Activated T-helper 17 cell treated with anti-CD3 and anti-CD28 coated beads, Interleukin-2, amount 50 U/mL, for 72 hours (primary cell): ENCODE measurements at places on chromosomes 2 and 18. TPM values are rescaled to one million over a fixed set of nuclear protein-coding genes. Genes with fewer than 3 reads are reported as not detected.

KLHL30 gene
- not detected for total RNA-seq

DNA sequence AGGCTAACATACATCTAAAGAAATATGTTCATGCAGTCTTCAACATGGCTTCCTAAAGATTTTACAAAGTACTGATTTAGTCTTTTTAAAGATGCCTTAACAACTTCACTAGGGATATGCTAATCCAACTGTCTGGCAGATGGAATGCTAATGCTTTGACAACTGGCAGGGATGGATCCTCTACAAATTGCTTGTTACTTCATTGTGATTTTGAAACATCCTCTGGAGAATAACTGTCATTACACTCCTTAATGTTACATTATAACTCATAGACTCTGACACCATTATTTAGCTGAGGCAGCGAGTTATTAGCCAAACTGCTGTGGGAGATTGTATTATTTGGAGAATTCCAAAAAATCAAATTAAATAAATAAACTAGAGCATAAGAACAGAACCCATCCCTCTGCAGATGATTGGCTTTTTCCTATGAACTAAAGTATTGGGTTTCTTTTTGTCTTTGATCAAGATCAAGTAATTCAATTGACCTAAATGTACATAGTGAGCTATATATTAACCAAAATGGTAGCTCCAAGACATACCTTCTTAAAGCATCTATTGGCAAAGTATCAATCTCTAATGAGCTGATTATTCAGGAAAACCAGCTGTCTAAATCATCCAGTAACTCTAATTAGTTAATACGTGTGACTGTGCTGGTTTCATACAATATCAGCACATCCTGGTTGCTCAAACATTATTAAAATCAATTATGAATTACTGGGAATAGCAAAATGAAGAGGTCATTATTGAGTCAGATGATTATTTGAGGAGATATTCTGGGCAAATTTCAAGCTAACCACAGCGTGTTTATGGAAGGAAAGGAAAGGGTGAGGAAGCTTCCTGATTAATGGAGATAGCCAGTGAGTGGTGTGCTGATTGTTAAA, 321.3 kb upstream of the TFPI start:
- ATAC-seq, result no peak

DNA sequence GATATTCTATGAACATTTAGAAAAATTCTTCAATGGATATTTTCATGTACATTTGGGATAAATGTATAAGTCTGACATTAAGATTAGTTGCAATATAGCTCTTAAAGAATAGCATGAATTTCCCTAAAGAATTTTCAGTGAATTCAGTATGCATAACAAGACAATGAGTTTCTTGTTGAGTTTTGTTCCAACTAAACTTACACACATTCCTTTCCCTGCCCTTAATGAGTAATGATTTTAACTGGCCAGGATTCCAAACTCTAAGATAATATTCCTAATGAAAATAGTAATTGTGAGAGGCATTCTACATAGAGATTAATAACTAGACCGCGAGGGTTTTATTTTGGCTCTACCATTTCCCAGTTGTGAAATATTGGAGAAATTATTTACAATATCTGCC, 390.3 kb upstream of the GALNT5 start:
- no peak for ATAC-seq

BOK gene
- 0.16 TPM for total RNA-seq

GRCh38 chr2:162925595-162925994, 87.0 kb upstream of the KCNH7 start:
- ATAC-seq, result no peak

SLC30A3 gene
- total RNA-seq, result 0.50 TPM

GRCh38 chr18:77995593-77995992, 745.9 kb downstream of the GALR1 start:
- ATAC-seq, result no peak

GRCh38 chr18:7696780-7697179, 129.7 kb downstream of the PTPRM start:
- no peak for ATAC-seq

GRCh38 chr18:13240060-13240725, 21.6 kb downstream of the LDLRAD4 start:
- no peak for ATAC-seq

FBXO36 gene
- total RNA-seq, result 0.67 TPM

DNA sequence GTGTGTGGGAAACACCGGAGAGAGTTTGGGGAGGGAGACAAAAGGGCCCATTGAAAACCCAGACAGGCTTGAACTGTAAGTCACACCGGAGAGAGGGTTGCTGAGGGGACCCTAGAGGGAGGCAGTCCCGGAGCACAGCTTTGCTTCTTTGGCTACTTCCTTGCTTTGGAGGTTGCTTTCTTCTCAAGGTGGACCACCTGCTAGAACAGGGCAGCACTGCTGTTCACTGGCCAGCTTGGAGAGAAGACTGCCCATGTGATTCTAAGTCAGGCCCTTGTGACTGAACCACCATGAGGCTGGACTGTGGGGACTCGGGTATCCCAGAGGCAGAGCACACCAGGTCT, 4.4 kb downstream of the ACTG2 start:
- ATAC-seq, result no peak

- ATAC-seq, result no peak
Observed at GRCh38 chr18:43279015-43279744, 1.9 kb upstream of the SYT4 start.

ZC3H15 gene
- total RNA-seq, result 82.0 TPM

DNA sequence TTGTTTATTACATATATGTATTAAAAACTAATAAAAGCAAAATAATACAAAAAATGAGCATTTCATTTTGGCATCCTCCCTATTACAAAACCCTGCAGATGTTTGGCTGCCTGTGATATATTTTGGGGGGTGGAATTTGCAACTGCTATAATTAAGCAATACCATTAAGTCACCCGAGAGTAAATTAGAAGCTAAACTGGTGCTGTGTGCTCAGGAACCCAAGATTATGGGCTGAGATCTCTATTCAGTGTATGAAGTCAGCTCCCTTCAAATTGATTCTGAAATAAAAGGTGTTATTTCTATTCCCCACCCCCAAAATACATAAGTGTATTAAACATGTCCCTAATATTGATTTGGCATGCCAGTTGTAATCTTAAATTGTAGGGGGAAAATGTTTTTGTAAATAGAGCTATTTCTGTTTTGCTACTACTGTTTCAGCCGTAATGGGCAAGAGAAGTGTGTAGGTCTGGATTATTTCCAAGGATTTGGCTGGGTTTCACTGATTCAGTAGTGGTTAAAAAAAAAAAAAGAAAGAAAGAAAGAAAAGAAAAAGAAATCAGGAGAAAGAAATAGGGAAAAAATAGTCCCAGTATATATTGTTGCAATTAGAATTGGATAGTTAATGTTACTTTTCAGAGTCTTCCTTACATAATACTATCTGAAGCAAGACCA, 110.9 kb downstream of the SS18 start:
- ATAC-seq, result no peak

GRCh38 chr2:118834901-118835745, 12.3 kb downstream of the EN1 start:
- ATAC-seq, result no peak

TUBA4B gene
- not detected for total RNA-seq

- ATAC-seq, result no peak
Observed at GRCh38 chr2:38596229-38596628, 6.5 kb downstream of the HNRNPLL start.
